ENCODE measurements at places on chromosomes 6 and 20.

DNA sequence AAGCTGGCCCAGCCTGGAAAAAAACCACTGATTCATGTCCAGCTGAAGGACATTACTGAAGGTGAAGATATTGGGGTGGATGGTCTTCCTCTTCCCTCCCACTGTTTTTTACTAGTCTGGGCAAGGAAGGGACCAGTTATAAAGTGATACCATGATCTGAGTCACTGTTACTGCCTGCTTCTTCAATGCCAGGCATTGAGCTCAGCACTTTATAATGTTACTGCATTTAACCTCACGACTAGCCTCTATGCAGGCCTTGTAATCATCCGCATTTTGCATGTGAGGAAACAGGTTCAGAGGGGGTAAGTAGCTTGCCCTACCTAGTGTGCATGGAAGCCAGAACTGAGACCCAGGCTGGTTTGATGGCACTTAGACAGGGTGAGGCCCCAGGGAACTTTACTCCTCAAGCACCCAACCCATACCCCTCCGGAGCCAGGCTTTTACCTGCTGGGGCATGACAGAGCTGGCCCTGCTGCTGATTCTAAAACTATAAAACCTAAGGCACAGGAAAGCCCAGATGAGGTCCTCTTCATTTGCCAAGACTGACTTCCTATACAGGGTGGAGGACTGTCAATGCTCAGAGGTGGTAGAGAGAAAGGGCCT lies 11.0 kb upstream of the KCNK5 start:
- DNase-seq, result no peak

GRCh38 chr20:60693496-60694133 lies 558.4 kb upstream of the CDH4 start:
- DNase-seq, result peak; percentile 39

GRCh38 chr20:62021793-62022385 lies 43.8 kb downstream of the TAF4 start:
- no peak for DNase-seq

DNA sequence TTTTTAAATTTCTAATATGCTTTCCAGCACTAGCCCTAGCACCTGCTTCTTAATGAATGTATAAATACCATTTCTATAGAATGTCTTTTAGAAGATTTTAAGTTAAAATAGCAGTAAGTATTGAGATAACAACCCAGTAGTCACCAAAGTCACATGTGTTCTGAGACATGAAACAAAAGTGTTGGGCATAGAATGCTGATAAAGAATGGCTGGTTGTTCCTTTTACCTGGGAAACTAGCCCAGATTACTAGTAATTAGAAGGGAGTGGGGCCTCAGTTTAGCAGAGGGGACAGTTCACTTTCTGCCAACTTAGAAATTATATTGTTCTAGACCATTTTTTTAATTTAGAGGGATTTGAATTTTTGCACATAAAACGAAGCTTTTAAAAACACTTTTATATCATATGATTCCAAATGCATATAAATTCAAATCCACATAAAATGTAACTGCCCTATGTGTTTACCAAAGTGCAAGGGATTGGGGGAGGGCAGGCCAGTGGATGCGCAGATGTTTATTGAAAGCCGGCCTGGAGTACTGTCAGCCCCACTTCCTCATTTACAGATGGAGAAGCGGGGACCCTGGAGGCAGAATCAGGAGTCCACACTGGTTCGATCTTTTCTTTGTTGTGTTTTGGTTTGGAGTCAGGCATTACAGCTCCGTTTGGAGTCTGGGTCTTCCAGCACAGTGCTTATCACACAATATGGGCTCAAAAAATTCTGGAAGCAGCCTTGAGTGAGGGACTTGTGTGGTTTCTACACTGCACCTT lies 139.8 kb downstream of the ZDHHC14 start:
- no peak for DNase-seq

DNA sequence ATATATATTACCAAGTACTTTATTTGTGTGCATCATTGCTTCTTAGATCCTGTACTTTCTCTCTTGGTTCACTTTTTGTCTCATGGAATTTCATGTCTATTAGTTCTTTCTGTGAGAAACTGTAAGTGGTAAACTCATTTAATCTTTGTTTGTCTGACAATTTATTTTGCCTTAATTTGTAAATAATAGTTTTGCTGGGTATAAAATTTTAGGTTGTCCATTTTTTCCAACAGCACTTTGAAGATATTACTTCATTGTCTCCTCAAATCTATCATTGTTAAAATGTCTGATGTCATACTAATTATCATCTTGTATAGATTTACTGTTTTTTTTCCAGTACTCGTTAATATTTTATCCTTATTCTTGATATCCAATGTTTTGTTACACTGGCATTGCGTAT lies 205.2 kb upstream of the CDYL start:
- no peak for DNase-seq

DNA sequence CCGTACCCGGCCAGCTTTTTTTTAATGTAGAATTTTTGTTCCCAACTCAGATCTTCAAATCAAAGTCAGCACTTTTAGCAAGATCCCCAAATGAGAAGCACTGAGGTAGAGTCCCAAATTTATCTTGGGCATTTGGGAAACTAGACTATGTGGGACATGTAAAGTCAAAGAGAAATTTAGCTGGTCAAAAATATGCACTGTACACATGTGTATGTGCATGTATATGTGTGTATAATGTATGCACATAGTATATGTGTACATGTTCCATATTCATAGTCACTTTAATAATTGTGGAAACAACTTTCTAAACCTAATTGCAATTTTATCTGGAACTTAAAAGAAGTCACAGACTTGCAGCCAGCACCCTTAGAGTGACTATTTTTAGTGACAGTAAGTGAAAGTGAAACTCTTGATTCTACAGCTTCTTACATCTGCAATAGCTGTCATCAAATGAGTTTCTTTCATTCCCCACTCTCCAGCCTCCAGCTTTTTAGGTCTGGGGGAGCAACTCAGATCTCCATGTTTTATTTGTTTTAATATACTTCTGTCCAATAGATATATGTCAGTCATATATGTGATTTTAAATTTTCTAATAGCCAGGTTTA lies 53.6 kb downstream of the CDC40 start:
- no peak for DNase-seq

- DNase-seq, result no peak
These were observed 22.1 kb downstream of the MDGA1 start for GRCh38 chr6:37675606-37676005.

DNA sequence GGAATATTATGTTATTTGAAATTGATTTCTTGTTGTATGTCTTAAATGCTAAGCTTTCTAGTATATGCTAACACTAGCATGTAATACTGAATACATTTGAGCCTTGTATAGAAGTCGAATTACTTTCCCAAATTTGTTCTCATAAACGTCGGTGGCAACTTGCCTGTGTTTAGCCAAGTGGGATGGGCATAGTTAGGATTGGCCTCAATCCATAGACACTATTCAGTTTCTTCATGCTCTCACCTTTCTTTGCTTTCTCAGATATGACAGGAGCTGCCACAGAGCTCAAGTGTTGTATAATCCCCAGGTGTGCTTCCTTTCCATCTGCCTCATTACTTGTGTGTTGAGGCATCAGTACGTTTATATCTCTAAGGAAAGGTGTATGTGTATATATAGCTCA lies 19.3 kb downstream of the ZNF334 start:
- no peak for DNase-seq

GRCh38 chr6:169162752-169163407 lies 90.8 kb downstream of the THBS2 start:
- DNase-seq, result no peak

GRCh38 chr6:156647140-156647784 lies 129.9 kb upstream of the ARID1B start:
- DNase-seq, result no peak

GRCh38 chr20:11372876-11373790 lies 544.6 kb upstream of the BTBD3 start:
- DNase-seq, result no peak

DNA sequence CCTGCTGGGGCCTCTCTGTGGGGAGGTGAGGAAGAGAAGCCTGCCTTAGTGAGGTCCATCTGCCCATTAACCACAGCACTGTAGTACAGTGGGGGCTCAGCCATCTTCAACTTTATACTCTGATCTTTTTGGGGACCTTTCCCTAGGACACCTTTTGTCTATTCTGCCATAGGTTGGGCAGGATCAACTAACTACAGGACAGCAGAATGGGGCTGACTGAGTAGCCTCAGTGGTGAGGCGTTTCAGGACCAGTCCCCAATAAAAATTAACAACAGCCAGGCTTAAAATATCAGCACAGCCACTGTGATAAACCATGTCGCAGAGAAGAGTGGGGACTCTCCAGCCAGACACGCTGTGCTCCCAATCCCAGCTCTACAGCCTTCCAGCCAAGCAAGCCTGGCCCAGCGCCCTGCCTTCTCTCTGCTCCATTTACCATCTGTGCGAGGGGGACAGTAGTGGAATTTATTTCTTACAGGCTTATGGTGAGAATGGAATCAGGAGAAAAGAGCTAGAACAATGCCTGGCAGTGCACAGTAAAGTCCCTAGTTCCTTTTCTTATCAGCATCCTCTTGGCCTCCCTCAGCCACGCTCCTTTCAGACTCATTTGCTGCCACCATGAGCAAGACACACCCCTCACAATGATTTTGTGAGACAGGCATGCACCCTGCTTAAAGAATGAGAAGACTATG lies 75.5 kb downstream of the SLC22A23 start:
- no peak for DNase-seq

DNA sequence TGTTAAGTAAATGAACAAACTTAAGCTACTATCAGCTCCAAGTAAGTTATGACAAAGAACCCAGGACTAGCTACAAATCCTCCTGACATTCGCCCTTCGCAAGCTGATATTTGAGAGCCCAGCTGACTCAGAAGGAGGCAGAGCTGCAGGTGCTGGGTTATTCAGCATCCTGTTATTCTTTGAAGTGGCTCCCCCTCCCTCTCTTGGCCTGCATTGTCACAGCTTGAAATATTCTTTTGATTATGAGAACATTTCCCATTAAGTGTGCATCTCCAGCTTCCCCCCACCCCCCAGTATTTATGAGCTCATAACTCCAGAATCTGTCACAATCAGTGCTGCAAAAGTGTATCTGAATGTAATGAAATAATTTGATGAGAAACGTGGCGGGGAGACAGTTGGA lies 78.8 kb upstream of the RALY start:
- no peak for DNase-seq

DNA sequence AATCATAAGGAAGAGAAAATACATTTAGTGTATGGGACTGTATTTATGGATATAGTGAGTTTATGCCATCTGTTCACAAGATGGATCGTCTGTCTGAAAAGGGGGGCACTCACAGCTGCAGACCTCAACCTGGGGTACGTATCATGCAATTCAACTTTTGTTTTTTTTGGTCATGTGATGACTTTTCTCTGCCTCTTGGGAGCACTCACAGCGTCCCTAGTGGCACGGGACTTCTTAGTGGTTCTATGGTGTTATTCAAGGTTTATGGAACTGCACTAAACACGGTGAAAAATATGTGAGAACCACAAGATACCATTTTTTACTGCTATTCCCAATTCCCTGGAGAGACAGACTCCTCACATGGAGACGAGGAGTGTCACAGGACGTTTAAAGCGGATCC lies 60.4 kb upstream of the MPC1 start:
- DNase-seq, result no peak

DNA sequence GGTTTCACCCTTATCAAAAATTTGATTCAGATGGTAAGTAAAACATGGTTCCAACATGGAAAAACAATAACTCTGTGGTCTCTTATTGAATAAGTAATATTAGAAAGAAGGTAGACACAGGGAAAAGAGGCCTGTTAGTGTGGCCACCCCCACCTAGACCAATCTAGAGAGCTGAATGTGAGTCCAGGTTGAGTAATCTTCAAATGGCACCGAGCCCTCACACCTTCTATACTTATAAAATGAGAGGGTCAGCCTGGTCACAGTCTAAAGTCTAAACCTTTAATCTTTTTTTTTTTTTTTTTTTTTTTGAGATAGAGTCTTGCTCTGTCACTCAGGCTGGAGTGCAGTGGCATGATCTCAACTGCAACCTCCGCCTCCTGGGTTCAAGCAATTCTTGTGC lies 6.9 kb downstream of the FAM184A start:
- DNase-seq, result no peak

GRCh38 chr20:50680105-50680960 lies 11.0 kb downstream of the RIPOR3 start:
- no peak for DNase-seq

GRCh38 chr6:49557177-49557576 lies 6.7 kb downstream of the C6orf141 start:
- no peak for DNase-seq

DNA sequence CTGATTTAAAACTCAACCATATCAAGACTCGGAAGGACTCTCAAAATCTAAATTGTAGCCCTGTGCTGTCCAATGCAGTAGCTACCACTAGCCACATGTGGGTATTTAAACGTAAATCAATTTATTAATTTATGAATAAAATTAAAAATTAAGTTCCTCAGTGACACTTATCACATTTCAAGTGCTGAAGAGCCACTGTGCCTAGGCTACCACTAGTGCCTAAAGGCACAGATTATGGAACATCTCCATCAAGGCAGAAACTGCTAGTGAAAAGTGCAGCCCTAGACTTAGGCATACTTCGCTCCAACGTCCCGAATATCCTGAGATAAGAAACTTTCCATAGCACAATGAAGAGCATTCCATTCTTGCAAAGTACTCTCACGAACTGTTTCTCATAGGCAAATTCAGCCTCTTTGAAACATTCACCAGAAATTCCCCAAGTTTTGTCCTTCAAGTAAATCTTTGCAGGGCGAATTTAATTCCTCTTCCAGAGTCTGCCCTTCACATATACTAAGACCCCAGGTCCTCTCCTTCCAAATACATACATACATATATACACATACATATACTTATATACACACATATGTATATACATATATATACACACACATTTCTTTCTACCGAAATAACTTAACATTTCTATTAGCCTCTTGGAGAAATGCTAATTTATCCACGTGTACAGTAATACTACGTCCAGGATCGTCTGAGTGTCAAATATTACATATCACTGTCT lies 1.3 kb downstream of the SUPT3H start:
- no peak for DNase-seq

DNA sequence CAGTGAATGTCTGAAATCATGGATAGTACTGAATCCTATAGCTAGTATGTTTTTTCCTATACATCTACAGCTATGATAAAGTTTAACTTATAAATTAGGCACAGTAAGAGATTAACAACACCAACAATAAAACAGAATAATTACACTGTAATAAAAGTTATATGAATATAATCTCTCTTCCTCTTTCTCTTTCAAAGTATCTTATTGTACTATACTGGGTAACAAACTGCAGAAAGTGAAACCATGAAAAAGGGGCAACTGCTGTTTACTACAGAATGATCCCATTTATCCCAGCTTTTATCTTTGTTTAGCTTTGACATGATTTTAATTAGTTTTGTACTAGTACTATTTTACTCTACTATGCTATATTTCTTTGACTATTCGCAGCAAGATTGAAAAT lies 25.8 kb downstream of the ESF1 start:
- no peak for DNase-seq

- no peak for DNase-seq
These were observed 33.7 kb upstream of the MDGA1 start for GRCh38 chr6:37731371-37731770.

GRCh38 chr6:88177961-88178464 lies 11.9 kb upstream of the CNR1 start:
- DNase-seq, result no peak
